ENCODE measurements at places on chromosomes 2 and 18.

DNA sequence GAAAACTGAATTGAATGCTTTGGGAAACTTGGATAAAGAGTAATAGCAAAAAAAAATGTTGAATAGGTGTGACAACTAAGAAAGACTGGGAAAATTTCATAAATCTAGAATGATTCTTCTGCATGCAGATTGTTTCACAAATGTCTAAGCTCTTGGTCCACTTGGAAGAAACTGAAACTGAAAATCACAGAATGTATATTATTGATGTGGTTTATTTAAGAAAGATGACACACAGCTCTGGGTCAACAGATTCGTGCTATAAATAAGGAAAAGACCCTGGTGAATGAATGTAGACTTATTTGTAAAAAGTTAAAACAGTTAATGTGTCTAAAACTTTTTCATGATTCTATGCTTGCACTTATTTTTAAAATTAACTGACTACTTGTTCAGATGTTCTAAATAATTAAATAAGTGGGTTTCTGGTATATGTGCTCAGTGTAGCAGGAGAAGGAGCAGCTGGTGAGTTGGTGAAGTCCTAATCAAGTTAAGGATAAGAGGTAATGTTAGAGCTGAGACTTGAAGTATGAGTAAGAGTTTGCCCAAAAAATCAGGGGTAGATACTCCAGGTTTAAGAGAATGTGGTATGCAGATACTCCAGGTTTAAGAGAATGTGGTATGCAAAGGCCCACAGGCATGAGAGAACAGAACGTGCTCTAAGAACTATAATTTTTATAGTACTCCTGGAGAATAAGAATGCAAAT, 24.5 kb downstream of the UGP2 start:
- DNase-seq = no peak

- no peak for DNase-seq
Measured at GRCh38 chr2:240333985-240334384, 101.5 kb upstream of the GPC1 start.

GRCh38 chr2:26528836-26529235, 50.9 kb upstream of the OTOF start:
- DNase-seq = no peak

DNA sequence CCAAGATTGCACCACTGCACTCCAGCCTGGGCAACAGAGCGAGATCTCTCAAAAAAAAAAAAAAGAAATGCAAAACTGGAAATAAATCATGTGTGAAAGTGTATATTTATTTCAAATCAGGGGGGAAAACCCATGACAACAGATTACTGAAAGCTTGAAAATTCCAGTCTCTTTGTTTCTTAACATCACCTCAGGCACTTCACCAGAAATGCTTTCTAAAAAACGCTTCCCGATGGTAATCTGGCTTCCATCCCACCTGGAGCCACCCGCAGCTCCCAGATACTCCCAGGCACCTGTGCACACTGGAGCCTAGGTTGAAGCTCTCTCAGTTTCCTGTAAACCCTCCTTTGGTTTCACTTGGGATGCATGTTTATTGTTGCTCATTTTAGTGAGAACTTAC, 7.2 kb upstream of the ITGB6 start:
- no peak for DNase-seq

GRCh38 chr18:51506811-51507210, 309.3 kb upstream of the MEX3C start:
- no peak for DNase-seq

DNA sequence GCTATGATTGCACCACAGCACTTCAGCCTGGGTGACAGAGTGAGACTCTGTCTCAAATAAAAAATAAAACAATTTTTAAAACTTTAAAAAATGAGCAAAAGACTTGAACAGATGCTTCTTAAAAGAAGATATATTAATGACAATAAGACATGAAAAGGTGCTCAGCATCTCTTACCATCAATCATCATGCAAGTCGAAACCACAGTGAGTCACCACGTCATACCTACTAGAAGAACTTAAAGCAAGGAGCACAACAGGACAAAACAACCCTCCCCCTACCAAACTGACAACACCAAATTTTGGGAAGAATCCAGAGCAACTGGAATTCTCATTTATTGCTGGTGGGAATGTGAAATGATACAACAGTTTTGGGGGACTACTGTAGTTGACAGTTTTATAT, 251.6 kb downstream of the BCL2 start:
- no peak for DNase-seq

DNA sequence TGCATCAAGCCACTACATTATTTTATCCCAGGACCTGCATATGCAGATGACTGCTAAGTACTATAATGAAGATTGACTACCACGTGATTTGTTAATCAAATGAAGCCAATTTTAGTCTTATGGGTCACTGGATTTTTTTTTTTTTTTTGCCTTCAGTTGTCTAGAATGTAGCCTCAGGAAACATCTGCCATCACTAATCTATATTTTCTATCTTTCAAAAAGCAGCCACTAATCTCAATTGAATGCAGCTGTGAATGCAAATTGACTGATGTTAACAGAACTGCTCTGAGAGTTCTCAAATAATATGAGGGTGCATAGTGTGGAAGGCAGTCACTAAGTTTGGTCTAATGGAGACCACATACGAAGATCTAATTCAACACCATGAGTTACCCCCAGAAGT, 106.3 kb downstream of the ABCA12 start:
- no peak for DNase-seq

DNA sequence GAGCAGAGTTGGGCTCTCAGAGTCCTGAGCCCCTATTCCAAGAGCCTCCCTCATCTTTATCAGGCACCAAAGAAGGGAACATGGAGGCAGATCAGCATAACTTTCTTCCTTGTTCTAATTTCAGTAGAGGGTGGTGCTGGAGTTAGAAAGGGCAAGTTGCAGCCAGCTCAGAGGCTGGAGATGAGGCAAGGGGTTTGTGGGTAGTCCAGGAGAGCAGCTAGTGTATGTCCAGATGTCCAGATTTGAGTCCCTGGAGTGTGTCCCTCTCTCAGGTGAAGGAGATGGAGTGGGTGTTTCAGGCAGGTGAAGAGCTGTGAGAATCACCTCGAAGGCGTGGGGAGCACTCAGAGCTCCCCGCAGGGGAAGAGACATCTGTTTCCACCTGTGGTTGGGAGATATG, 478 bp upstream of the PRKAG3 start:
- DNase-seq = no peak

DNA sequence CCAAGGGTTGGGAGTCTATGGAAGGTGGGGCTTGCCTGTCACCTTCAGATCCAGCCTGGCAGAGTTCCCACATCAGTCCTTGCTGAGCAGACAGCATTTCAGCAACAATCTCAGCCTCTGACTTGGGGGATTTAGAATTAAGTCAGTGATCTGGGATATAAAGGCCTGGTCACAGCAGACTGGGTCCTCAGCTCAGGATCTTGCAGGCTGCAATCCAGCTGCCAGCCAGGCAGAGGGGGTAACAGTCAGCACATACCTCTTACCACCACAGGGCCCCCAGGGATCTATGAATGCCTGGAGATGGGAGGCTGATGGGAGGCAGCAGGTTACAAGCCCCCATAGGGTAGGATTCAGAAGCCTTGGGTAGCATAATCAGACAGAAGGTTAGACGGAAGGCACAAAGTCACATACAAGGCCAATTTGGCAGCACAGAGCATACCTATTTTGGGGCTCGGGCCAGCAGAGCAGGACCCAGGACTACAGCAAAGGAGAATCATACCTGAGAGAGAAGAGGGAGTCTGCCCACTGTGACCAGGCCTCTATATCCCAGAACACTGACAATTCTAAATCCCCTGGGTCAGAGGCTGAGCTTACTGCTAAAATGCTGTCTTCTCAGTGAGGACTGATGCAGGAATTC, 163.5 kb downstream of the MTCL1 start:
- DNase-seq = no peak

GRCh38 chr2:26173776-26174482, 1.0 kb downstream of the GAREM2 start:
- DNase-seq = no peak

- DNase-seq = no peak
Measured at GRCh38 chr18:12373771-12374116, 3.3 kb downstream of the AFG3L2 start.

DNA sequence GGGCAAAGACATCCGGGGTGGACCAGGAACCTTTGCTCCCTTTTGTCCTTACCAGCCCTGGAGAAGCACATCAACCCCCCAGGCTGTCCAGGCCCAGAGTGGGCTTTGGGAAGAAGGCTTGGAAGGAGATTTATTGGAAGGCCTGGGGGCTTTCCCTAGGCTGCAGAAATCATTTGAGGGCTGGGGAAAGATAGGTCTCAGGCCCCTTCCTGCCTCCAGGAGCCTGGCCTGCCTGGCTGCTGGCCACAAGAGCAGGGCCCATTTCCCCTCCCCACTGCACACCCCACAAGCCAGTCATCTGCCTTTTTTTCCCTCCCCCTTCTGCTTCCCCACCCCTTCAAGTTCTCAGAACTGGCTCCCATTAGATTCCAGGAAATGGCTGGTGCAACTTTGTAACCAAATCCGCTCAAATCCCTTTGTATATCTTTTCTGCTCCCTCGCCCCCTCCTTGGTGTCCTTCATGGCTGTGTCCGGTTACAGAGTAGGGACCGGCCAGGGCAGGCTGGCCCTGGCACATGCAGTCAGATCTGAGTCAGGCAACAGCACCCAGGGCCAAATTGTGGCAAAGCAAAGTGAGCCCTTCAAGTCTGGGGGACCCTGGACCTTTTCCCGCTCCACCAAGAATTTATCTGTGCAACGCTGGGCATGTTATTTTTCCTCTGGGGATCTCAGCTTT, 20.8 kb upstream of the TNP1 start:
- DNase-seq = no peak

DNA sequence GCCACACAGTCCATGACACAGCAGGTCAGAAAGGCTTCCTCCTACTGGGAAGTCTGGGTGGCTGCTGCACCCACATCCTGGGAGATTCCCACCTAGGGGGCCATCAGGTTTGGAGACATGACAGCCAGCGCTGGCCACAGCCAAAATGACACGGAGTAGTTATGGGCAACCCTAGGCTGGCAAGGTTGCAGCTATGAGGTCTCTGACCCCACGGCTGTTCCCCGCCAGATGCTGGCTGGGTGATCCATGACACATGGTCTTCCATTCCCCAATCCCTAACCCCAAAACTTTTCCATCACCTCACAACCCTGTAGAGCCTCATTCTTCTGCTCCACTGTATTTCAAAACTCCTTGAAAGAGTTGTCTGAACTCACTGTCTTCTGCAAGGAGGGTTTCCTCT, 42.7 kb upstream of the EPAS1 start:
- DNase-seq = no peak

GRCh38 chr2:55775828-55776227, 82.2 kb upstream of the PNPT1 start:
- no peak for DNase-seq

- no peak for DNase-seq
Measured at GRCh38 chr18:3442919-3443318, 7.1 kb upstream of the TGIF1 start.

GRCh38 chr2:235005603-235006259, 53.9 kb downstream of the SH3BP4 start:
- peak; percentile 67 for DNase-seq

DNA sequence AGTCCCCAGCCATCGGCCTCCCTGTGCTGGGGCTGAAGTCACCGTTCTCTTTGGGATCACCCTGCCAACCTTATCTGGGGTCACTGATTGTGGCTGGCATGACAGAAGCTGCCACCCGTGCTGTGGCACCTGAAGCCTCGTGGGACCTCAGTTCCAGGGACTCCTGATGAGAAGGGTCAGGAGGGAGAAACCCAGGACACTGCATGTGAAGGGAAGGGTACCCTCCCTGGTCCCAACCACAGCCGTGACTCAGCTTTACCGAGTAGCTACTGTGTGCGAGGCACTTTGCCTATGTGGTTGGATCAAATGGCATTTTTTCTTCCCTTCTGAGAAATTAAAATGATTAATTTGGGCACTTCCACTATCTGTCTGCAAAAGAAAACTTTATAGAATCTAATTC, 64.4 kb downstream of the SP110 start:
- no peak for DNase-seq

DNA sequence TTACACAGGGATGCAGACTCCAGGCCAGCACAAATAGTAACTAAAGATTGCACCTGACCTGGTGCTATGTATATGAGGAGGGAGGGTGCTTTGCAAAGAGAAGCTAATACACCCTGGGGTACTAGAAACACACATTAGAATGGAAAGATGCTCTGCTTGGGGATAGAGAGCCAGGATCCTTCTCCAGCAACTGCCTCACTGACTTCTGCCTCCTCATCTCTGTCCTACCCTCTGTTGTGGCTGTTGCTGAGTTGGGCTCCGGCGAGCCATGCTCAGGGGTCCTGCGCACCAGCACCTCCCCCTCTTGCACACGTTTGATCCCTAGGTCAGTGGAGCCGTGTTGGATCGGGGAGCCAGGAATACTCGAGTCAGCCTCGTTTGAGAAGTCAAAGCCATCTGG, 23.7 kb upstream of the ORC2 start:
- DNase-seq = no peak

GRCh38 chr2:158733430-158733755, 61.7 kb upstream of the DAPL1 start:
- DNase-seq = no peak

GRCh38 chr2:15618449-15618855, 26.8 kb downstream of the DDX1 start:
- no peak for DNase-seq

GRCh38 chr2:44295113-44295512, 19.8 kb downstream of the SLC3A1 start:
- DNase-seq = no peak

GRCh38 chr18:23689616-23690504, 607 bp downstream of the LAMA3 start:
- DNase-seq = no peak

DNA sequence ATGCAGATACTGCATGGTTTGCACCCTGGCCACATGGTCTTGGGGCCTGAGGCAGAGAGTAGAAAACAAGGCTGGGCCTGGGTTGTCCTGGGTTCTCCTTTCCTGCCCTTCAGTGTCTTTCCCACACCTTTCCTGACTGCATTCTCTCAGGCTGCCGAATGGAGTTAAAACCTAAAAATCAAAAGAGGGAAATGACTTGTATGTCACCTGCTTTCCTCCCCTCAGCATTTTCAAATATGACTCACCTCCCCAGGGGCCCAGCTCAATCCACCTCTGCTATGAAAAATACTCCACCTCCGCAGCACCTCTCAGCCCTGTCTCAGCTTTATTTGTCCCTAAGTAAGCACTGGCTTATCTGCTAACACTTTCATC, 457.8 kb upstream of the MEX3C start:
- no peak for DNase-seq

- no peak for DNase-seq
Measured at GRCh38 chr2:218187296-218188015, 20.7 kb upstream of the CXCR1 start.

DNA sequence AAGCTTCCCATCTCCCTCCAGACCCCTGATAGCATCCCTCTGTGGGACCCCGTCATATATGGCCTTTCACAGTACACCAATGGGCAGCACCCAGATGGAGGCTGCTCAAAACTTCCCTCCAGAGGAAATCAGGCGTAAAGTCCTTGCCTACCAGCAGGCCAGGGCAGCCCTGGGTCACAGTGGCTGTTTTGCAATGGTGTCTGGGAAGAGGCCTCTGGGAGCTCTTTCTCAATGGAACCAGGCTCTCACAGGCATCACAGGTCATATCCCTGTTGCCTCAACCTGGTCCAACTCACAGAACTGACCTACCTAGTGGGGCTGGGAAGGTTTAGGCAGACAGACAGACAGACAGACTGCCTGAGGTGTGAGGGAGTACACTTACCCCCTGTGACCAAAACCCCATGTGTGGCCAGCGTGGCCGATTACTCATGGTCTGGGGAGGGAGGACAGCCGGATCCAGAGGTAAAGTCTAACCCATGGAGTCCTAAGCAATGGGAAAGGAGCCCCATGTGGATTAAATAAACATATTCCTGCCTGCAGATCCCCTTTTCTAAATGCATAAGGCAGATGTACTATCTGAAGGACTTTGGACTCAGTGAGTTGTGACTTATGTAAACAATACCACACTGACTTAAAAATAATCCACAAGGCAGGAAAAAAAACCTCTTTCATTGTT, 58.2 kb downstream of the BCL2L11 start:
- DNase-seq = no peak
